ENCODE measurements at places on chromosomes 16 and 17.

GRCh38 chr17:38560503-38561318 lies 45.0 kb downstream of the SRCIN1 start:
- no peak for DNase-seq

GRCh38 chr16:82899731-82900450 lies 273.1 kb downstream of the CDH13 start:
- no peak for DNase-seq

DNA sequence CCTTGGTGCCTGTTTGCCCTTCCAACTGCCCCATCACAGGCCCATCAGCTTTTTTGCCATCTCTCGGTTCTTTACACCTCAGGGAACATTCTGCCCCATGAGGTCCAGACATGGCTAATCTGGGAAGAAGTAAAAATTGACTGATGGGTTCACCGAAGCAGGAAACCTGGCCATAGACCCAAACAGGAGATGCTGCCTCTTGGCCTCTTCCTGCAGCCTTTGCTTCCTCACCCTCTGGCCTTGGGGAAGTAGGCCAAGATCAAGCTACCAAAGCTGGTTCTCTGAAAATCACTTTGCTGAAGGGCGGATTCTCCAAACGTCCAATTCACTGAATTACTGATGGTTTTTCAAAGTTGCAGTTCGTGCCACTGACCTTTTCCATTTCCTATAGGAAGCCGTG lies 56.1 kb downstream of the ARSG start:
- no peak for DNase-seq

DNA sequence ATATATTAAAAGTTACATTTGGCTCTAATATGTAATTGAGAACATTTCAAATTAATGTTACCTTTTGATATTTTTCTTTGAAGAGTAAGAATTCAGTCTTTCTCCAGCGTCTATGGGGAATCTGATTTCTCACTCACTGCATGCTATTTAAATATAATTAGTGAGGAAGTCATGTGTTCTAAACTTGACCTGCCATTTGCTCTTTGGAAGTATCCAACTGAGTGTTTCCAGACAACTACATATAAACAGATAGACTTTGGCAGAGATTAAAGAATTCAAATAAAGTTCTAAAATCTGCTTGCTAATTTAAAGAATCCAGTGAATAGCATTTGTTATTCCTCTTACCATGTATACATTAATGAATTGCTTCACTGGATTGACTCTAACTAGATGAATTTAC lies 23.5 kb downstream of the OMG start:
- no peak for DNase-seq

DNA sequence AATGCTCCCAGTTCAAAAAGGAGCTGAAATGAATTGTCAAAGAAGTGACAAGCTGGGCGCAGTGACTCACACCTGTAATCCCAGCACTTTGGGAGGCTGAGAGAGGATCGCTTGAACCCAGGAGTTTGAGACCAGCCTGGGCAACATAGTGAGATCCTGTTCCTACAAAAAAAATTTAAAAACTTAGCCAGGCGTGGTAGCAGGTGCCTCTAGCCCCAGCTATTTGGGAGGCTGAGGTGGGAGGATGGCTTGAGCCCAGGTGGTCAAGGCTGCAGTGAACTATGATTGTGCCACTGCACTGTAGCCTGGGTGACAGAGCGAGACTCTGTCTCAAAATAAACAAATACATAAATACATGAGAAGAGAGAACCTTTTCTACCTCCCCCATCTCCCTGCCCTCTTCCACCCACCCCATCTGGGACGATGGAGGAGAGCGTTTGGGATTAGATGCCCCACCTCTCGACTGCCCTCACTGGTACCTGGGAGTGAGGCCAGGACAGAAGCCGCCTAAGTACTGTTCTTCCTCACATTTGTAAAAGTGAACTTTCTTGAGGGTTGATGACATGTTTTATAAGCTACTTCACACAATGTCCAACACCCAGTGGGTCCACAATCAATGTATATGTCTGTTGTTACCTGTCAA lies 2.4 kb downstream of the IL4R start:
- DNase-seq = no peak

DNA sequence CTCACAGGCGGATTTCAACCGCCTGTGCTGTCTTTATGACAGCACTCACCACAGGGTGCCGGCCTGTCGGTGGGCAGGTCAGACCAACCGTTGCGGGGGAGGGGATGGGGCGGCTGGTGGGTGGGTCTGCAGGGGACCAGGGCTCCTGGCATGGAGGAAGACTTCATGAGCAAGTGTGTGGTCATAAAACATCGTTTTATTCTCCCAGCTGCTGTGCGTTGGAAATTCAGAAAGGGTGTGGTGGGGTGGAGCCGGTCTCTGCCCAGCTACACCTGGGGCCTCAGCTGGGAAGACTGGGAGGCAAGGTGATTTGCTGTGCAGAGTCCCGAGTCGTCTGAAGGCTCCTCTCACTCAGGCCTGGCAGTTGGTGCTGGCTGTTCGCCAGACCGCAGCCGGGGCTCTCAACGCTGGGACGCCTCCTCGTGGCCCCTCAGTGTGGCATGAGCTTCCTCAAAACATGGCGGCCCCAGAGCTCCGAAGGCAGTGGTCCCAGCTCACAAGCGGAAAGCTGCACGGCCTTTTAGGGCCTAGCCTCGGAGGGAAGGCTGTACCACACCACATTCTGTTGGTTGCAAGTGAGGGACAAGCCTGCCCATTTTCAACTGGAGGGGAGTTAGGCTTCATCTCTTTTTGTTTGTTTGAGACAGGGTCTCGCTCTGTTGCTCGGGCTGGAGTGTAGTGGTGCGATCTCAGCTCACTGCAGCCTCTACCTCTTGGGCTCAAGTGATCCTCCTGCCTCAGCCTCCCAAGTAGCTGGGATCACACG lies 45.8 kb upstream of the GSE1 start:
- no peak for DNase-seq

GRCh38 chr17:35154196-35155165 lies 6.9 kb downstream of the UNC45B start:
- no peak for DNase-seq

DNA sequence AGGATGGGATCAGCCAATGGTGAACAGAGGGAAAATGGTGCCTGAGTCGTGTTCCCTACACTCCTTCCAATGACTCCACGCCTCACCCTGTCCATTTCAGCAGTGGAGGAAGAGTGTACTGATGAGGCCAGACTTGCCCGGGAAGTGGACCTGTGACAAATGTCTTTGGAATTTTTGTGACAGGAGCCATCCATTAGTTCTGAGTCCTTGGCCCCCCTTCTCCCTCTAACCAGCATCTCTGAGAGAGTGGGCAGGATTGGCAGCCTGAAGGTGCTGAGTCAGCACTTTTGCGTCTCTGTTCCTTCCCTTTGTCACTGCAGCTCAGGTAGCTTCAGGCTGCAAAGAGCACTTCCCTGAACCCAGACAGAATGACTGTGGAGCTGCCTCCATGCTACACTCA lies 30.8 kb downstream of the BEAN1 start:
- no peak for DNase-seq

GRCh38 chr16:84929421-84930297 lies 81.7 kb downstream of the ZDHHC7 start:
- no peak for DNase-seq

- DNase-seq = no peak
These were observed 78.5 kb downstream of the KLHDC4 start for GRCh38 chr16:87687126-87687910.

DNA sequence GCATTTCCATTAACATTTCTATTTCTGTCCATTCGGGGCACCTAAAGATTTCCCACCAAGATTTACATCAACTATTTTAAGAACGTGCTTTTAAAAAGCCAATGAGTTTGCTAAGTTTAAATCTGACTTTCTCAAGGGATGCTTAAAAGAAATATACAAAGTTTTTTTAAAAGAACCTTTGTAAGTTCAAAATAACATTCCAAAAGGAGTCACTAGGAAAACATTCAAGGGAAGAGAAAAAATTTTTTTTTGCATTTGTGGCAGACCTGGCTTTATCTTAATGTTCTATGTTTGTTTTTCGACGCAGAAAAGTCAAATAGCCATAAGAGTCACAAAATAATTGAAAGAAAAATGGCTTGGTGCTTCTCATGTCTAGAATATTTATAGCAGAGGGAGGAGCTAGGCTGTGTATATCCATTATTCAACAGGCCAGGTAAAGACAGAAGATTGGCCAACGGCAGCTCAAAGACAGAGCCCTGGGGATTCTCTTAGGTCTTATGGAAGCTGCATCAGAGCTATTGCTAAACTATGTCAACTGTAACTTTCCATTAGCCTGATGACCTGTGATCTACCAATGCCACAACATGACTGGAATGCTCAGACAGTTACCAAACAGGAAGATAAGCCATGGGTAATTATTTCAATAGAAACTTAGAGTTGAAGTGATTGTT lies 37.8 kb upstream of the MYOCD start:
- no peak for DNase-seq

DNA sequence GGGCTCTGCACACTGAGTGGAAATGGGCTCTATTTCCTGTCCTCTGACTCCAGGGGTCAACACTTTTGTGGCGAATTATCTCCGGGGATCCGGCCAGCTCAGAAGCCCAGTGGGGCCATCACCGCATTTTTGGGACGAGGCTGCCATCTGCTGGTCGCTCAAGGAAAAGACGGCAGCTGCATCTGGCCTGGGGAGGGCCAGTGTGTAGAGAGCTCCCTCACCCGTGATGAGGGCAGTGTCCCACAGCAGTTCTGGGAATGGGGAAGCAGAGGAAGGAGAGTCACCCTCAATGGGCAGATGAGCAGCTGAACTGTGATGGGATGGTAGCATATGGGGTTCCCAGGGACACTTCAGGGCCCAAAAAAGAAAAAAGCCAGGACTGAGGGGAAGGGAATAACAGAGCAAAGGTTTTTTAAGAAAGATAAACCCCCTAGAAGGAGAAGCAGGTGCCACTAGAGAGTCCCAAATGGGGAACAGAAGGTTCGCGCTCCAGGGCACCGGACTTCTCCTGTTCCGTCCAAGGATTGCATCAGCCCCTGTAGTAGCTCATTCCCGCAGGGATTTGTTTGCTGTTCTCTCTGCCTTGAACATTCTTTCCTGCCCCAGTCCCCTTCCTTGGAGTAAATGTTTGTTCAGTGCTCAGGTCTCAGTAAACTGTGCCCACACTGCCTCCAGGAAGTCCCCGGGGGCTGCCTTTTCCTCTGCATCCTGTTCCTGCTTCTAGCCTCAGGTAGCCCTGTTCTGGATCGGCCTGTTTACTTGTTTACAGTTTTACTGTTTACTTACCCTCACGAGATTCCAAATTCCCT lies 9.3 kb upstream of the ABCC12 start:
- peak; percentile 28 for DNase-seq

- DNase-seq = no peak
These were observed 25.7 kb downstream of the PHKB start for GRCh38 chr16:47486856-47487255.
